SK-MEL-5 (cell line): ENCODE measurements at places on chromosomes 3 and 15.
A peak's percentile ranks its signal among the peaks of the same experiment; 100 is the strongest.

- no peak for DNase-seq
Measured at GRCh38 chr3:175770426-175770825, 911.3 kb downstream of the NAALADL2 start.

DNA sequence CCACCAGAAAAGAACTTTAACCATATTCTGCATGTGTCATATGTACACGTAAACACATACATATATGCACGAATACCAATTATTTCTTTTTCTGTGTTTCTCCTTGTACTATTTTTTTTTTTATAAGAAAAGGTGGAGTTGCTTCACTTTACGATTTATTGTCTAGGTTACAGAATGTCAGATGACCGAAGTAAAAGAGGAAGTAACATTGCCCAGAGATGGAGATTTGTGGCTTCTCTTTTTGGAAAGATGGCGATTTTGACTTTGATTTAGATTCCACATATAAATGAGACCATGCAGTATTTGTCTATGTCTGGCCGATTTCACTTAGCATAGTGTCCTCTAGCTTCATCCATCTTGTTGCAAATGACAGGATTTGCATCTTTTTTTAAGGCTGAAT lies 293.1 kb downstream of the SV2B start:
- no peak for DNase-seq

- no peak for DNase-seq
Measured at GRCh38 chr3:10577486-10577885, 72.1 kb upstream of the ATP2B2 start.

GRCh38 chr3:142931222-142931621 lies 32.3 kb downstream of the PAQR9 start:
- peak; percentile 36 for DNase-seq

GRCh38 chr3:165643425-165643824 lies 193.8 kb downstream of the BCHE start:
- no peak for DNase-seq

- DNase-seq: no peak
Measured at GRCh38 chr3:105649480-105649879, 219.3 kb downstream of the CBLB start.

DNA sequence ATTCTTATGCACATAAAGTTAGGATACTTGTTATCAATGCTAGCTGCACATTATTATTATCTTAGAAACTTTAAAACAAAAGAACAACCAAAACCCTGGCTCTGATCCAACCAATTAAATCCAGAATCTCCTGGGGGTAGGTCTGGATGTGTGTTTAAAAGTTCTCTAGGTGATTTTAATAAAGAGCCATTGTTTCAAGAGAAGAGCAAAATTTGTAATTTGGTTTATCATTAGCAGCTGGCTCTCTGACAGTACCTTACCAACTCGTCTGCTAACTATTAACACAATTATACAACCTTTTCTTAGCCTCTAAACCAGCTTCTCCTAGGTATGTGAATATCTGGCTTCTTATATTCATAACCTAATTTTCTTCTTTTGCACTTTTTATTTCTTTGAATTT lies 68.9 kb downstream of the IFT80 start:
- no peak for DNase-seq

GRCh38 chr3:26624209-26624765 lies 1.7 kb downstream of the LRRC3B start:
- DNase-seq: no peak

GRCh38 chr3:194608981-194609380 lies 24.2 kb downstream of the TMEM44 start:
- no peak for DNase-seq

DNA sequence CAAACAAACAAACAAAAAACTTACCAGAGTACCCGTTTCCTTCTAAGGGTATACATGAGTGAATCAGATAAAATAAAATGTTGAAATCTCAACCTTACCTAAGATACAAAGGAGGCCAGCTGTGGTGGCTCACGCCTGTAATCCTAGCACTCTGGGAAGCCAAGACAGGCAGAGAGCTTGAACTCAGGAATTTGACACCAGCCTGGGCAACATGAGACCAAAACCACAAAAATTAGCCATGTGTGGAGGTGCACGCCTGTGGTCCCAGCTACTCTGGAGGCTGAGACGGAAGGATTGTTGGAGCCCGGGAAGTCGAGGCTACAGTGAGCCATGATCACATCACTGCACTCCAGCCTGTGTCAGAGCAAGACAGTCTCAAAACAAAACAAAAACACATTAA lies 11.0 kb upstream of the FAM219B start:
- no peak for DNase-seq

DNA sequence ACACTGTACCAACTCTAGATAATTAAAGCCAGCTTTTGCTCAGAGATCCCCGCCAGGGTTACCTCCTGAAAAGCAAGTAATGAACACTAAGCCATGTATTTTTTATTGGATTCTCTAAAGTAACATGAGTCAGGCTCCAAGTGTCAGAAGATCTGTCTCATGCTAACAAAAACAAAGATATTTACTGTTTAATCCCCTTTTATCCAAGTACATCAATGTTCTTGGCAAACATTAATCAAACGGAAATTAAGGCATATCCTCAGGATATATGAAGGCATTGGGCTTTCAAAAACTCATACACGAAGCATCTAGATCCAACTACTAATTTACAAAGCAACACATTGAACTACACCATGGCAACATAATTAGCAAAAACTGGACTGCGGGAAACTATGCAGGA lies 37.2 kb downstream of the MYO5A start:
- peak; percentile 88 for DNase-seq

DNA sequence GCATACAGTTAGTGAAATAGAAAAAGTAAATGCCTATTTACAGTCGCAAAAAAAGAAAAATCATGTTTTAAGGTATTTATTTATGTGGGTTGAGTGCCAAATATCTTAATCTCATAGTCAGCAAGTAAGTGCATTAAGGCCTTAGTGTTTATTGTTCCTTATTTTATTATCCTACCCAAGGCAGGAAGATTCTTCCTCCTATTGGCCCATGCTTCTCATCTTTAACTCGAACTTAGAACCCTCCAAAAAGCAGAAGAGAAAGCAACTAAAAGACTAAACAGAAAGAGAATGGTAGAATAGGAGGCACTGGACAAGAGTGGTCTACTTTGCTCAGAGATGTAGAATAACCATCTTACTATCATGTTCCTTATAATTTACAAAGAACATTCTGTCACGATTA lies 7.5 kb downstream of the RFX7 start:
- no peak for DNase-seq

GRCh38 chr3:140727886-140728285 lies 50.0 kb downstream of the TRIM42 start:
- no peak for DNase-seq

- DNase-seq: no peak
Measured at GRCh38 chr15:60660290-60661051, 181.5 kb upstream of the ICE2 start.

DNA sequence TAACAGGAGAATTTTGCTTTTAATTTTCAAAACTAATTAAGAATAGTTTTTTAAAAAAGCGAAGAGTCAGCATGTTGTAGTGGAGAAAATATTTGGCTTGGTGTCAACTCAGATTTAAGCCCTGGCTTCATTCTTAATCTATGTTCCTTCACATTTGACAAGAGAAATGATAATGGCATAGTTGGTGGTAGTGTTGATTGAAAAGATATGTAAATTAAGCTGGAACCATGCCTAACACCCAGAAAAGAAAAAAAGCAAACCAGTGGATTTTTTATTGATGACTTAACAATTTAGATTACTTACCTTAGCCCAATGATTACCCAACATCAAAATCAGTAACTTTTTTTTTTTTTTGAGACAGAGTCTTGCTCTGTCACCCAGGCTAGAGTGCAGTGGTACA lies 27.4 kb downstream of the TCAIM start:
- DNase-seq: no peak

GRCh38 chr3:153103406-153103945 lies 58.5 kb upstream of the RAP2B start:
- DNase-seq: no peak

- no peak for DNase-seq
Measured at GRCh38 chr3:45978006-45978761, 17.4 kb downstream of the FYCO1 start.

DNA sequence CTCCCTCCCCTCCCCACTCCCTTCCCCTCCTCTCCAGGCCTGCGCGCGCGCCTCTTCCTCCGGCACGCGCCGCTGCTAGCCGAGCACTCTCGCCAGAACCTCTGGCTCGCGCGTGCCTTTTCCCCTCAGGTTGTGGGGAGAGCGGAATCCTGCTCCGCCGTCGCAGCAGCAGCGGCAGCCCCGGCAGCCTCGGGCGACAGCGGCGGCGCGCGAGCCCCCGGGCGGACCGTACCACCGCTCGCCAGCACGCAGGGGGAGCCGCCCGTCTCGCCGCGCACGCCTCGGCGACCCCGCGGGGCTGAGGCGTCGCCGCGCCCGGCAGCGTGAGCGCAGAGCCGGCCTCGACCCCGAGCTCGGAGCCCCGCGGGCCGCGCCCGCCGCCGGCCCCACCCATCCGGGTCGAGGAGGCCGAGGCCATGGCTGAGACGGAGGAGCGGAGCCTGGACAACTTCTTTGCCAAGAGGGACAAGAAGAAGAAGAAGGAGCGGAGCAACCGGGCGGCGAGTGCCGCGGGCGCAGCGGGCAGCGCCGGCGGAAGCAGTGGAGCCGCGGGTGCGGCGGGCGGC lies at the start of gene CDV3:
Gene CDV3, plus strand, starts transcription at position 58 of the 566 bp plus-strand sequence. Its CDS starts 359 bp downstream, at position 417.
- no peak for DNase-seq

GRCh38 chr3:189967254-189967865 lies 153.3 kb downstream of the P3H2 start:
- peak; percentile 79 for DNase-seq

GRCh38 chr3:35679409-35680080 lies 40.2 kb downstream of the ARPP21 start:
- no peak for DNase-seq

DNA sequence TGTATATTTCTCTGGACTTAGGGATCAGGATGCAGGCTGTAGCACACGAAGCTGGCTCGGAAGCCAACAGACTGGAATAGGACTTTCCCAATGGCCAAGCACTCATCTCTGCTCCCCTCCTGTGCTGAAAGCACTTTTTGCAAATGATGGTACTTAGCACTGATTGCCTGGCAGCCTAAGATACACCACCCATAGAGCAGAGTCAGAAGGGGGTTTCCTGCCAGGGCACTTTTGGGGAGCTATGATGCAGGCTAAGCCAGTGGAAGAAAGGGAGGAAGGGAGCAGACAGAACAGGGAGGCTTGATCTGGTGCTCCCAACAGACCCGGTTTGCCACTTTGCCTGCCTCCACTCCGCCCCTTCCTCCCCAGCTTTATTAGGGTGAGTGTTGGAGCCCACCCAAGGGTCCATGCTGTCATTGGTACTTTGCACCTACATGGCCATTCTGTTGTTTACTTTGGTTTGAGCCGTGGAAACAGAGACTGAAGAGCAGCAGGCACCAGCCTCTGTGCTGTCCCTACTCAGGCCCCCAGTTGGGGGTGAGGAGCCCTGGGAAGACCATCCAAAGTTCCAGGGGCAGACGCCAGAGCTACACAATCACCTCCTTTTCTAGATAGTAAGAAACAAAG lies 15.9 kb downstream of the BSN start:
- no peak for DNase-seq

GRCh38 chr3:14142567-14143270 lies 17.9 kb downstream of the TMEM43 start:
- no peak for DNase-seq

- no peak for DNase-seq
Measured at GRCh38 chr3:76643623-76644304, 396.1 kb upstream of the ROBO2 start.
